ENCODE measurements at places on chromosomes 2 and 18. TPM values are rescaled to one million over a fixed set of nuclear protein-coding genes. Genes with fewer than 3 reads are reported as not detected.

GRCh38 chr18:45771587-45772480, 47.9 kb downstream of the SLC14A1 start:
- DNase-seq: no peak

The SCG2 gene
- 0.29 TPM for total RNA-seq

GRCh38 chr18:23239885-23240608, 104.8 kb downstream of the CABLES1 start:
- no peak for DNase-seq

The MYL12A gene
- 1,167 TPM for total RNA-seq

The SNORC gene
- 0.39 TPM for total RNA-seq

The TUBB6 gene
- total RNA-seq: 961 TPM

The SUMO1 gene
- 94.7 TPM for total RNA-seq

The TTN gene
- 0.41 TPM for total RNA-seq

The APOB gene
- 0.10 TPM for total RNA-seq

The GREB1 gene
- total RNA-seq: 0.64 TPM

- no peak for DNase-seq
Observed at GRCh38 chr18:21183670-21184069, 58.4 kb upstream of the GREB1L start.

DNA sequence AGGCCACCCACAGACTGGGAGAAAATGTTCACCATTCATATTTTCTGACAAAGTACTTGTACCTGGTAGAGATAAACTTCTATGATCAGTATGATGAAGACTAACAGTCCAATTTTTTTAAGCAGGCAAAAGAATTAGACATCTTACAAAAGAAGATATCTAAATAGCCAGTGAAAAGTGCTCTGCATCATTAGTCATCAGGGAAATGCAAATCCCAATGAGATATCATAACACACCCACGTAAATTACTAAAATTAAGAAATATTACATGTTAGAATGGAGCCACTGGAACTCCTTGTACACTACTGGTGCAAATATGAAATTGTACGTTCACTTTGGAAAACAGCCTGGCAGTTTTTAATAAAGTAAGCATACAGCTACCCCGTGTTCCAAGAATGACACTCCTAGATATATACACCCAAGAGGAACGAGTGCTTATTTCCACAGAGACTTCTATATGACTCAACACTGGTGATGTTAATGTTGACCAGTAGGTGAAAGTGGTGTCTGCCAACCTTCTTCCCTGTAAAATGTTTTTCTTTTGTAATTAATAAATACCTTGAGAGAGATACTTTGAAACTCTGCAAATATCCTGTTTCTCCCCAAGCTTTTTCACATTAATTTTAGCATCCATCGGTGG, 80.3 kb downstream of the NPAS2 start:
- DNase-seq: no peak

- peak; percentile 41 for DNase-seq
Observed at GRCh38 chr18:49858309-49859020, 45.1 kb upstream of the ACAA2 start.

The ZNF513 gene
- 10.7 TPM for total RNA-seq

DNA sequence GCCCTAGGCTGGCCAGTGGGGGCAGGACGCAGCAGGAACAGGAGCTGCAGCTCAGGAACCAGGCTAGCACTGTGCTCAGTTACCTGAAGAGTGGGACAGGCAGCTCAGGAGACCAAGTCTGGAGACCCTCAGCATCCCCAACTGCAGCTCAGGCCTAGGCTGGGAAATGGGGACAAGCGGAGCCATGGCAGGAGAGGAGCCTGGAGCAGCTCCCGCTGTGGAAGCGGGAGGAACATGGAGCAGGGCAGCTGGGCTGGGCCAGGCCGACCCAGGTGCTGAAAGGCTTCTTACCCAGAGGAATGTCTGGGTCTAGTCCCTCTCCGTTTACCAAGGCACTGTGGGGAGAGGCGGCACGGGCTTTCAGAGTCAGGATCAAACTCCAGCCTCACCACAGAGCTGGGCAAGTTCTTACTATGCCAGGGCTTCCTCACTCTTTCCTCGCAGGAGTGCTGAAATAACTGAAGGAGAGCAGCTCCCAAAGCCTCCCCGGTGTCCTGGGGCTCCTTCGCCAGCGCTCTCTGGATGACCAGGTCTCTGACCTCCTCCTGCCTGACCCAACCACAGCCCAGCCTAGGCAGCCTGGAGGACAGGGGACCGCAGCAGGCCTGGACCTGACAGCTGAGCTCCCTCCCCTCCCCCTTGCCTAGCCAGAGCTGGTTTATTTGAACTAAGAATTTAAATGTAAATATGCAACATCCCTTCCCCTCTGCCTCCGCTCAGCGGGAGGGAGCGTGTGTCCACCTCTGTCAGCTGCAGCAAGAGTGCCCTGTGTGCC, 247.8 kb upstream of the SIX2 start:
- no peak for DNase-seq

DNA sequence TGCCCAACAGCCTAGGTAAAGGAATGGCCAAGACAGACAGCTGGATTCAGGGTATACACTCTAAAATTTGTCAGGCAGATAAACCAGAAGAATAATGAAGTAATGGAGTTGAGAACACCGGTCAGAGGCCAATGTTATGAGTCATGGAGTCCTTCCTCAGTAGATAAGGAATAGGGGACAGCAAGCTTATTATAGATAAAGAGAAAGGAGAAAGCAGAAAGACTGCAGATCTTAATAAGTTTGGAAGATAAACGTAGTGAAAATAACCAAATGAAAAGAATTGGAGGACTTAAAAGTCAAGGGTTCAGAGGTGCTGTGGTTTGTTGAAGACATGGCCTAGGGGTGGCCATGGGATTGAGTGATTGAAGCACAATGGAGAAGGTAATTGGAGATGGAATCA, 63.5 kb upstream of the NFE2L2 start:
- DNase-seq: no peak

GRCh38 chr2:45288532-45289417, 279.5 kb upstream of the SIX2 start:
- DNase-seq: no peak

DNA sequence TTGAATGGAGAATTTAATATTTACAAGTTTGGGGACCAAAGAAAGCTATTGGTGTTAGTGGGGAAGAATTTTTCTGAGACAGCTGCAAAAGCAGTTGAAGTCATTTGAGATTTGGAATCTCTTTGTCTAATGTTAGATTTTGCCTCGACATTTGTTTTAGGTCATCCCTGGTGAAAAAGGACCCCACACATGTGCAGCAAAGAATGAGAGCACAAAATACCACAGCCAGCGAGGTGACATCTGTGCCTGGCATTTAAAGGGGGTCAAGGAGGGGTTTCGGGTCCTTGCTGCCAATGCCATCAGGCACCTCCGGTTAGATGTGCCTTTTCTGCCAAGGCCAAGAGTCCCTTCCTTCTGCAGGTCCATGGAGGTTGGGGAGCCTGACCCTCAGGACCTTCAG, 173.3 kb downstream of the TRIB2 start:
- DNase-seq: no peak

DNA sequence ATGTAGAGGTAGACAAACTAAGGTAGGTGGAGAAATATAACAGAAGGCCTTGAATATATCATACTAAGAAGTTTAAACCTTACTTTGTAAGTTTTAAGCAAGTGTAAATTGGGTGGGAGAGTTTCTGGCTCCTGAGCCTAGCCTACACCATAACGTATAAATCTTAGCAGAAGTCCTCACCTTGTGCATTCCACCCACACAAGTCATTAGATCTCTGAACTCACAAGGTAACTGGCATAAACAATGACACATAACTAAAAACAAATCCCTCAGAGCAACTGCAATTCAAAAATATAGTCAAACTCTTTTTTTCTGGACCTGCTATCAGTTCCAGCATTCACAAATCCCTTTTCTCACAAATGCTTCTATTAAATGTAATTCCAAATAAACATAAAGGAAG, 9.4 kb downstream of the REV1 start:
- no peak for DNase-seq

DNA sequence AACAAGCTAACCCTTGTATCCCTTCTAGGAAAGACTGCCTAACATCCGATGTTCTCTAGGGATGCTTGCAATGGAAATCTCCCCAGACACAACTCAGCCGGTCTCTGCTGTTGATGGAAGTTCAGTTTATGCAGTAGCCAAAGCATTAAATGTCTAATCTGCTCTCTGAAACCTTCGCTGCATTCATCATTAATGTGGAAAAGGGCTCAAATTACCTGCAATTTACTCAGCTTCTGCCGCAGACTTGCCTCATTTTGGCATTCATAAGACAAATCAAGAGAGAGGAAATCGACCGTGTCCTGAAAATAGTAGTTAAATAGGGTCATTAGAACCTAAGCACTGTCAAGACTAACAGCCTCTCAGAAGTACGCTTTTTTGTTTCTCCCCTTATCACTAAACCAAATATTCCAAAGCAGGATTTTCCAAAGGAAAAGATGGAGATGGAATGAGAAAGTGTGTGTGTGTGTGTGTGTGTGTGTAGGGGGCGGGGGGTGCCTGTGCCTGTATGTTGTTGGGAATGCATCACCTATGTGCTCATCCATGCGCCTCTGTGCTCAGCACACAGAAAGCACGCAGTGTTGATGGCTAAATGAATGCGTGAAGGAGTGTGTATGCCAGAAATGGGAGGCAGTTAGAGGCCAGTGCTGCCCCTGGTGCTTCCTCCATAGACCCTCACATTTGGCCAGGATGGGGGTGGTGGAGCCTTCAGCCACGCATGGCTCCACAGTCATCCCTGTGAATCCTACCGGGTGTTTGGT, 7.4 kb downstream of the LCT start:
- DNase-seq: no peak

DNA sequence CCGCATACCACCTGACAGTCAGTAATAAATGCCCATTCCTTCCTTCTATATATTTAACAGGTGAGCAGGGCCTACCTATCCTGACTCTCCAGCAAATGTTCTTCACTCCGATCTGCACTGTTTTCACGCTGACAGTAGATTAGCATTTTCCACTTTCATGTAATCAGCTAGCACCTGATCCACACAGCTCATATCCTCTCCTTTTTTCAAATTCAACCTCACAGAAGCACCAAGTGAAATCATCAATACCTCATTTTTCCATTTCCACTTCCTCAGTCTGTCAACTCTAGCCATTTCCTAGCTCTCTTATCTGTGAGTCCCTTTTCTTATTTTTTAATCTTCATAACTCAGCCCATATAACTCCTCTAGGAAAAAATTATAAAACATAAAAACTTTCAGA, 402.8 kb downstream of the ZEB2 start:
- DNase-seq: no peak

GRCh38 chr2:190338453-190338852, 4.9 kb upstream of the INPP1 start:
- no peak for DNase-seq

GRCh38 chr2:120384486-120385354, 38.8 kb downstream of the INHBB start:
- DNase-seq: no peak

- DNase-seq: no peak
Observed at GRCh38 chr2:118122594-118123281, 34.5 kb downstream of the INSIG2 start.

DNA sequence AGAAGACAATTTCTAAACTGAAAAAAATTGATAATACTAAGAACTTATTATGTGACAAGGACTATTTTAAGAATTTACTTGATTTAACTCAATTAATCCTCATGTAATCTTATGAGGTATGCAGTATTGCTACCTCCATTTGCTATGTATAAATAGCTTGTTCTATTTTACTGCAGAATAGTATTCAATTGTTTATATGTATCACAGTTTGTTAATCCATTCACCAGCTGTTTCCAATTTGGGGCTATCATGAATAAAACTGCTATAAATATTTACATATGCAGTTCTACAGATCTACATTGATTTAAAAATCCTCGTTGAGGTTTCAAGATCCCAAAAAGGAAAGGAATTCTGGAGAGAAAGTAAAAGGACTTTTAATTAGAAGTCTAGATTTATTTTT, 54.8 kb upstream of the DOCK10 start:
- DNase-seq: no peak

- no peak for DNase-seq
Observed at GRCh38 chr2:106085181-106085940, 108.7 kb downstream of the UXS1 start.
